Spleen (tissue), 13 donors: ENCODE measurements at places on chromosomes 11 and 22. TPM values are rescaled to one million over a fixed set of nuclear protein-coding genes. Genes with fewer than 3 reads are reported as not detected.

- peaks cover 26% of the 10 kb centered on the region for H3K36me3 ChIP-seq
- H3K4me1 ChIP-seq, result peaks cover 14% of the 10 kb centered on the region
- peak overlapping the region; percentile 55 for H3K27ac ChIP-seq
These were observed 643 bp downstream of the TIGD3 start for GRCh38 chr11:65355013-65355775.

OR52D1 gene
- total RNA-seq, result not detected

DNA sequence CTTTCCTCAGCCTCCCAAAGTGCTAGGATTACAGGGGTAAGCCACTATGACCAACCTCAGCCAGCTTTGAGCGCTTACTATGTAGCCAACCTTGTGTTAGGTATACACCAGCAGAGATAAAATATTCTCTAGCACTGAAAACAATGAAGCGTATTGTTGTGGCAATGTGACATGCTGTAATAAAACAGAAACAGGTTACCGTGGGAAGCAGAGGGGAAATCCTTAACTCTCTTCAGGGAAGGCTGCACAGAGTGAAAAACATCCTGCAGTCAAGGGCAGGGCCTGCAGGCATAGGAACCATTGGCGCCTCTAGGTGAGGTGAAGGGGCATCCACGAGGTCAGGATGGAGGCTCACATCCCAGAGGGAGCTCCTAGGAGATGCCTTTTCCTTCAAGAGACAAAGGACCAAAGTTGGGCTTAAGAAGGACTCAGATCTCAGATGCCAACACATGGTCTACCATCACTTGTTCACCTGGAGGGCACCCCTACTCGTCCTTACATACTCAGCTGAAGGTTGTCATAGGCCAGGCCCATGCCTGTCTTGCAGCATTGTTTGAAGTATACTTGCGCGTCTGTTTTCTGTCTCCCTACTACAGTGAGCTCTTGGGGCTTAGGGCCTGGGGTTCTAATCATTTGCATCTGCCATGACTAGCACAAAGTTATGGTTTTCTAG lies 8.0 kb downstream of the POLD4 start:
- no peaks in the 10 kb centered on the region for H3K36me3 ChIP-seq
- no peak for DNase-seq
- H3K4me1 ChIP-seq, result peaks cover 38% of the 10 kb centered on the region
- no peak overlapping the region for H3K4me3 ChIP-seq
- peak overlapping the region; percentile 74 for H3K27ac ChIP-seq

- peak overlapping the region; percentile 19 for H3K27ac ChIP-seq
- H3K27me3 ChIP-seq, result no peaks in the 10 kb centered on the region
- H3K36me3 ChIP-seq, result no peaks in the 10 kb centered on the region
- peaks cover 6% of the 10 kb centered on the region for H3K4me1 ChIP-seq
- H3K4me3 ChIP-seq, result no peak overlapping the region
These were observed 10.3 kb downstream of the OR10D3 start for GRCh38 chr11:124193221-124194010.

SERHL2 gene
- total RNA-seq, result 3.9 TPM

DNA sequence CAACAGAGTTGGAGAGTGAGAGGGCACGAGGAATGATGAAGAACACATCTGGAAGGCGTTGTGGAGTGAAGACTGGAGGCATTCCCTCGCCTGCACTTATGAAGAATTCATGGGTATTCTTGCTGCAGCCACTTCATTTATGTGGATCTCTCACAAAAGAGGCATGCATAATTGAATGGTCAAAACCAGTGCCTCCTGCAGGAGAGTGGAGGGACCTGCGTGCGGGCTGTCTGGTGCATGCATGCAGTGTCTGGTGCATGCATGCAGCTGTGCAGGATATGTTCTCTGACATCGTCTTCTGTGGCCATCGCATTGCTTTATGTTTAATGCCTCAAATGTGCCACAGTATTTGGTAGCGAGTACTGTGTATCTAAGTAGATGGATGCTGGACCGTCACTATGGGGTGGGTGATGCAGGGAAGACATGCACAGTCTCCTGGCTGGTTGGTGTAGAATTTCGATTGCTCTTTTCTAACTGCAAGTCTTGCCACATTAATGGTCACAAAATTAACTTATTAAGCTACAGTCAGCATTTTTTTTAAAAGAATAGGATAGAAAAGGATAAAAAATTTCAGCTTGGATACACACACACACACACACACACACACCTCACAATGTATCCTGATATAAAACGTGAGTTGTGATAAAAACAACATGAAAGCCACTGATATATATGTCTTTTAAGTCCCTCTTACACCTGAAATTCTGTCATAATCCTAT lies 20.9 kb upstream of the NTM start:
- H3K4me1 ChIP-seq, result no peaks in the 10 kb centered on the region
- H3K4me3 ChIP-seq, result no peak overlapping the region
- no peaks in the 10 kb centered on the region for H3K27me3 ChIP-seq
- no peak overlapping the region for H3K27ac ChIP-seq

DNA sequence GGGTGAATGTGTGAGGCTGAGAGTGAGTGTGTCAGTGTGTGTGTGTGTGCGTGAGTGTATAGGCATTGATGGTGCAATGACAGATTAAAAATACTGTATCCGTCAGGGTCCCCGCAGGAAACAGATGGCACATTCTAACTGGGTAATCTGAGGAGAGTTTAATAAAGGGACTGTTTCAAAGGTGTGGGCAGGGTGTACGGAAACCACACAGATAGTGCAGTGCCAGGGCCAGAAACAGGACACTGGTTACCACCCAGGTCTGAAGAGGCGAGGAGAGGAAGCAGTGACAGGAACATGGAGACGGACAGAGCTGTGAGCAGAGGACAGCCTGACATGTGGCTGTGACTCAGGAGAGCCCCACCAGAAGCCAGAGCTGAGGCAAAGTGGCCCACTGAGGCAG lies 16.5 kb downstream of the P2RX3 start:
- no peak overlapping the region for H3K27ac ChIP-seq
- no peaks in the 10 kb centered on the region for H3K27me3 ChIP-seq
- DNase-seq, result no peak
- no peak overlapping the region for H3K4me3 ChIP-seq
- H3K36me3 ChIP-seq, result no peaks in the 10 kb centered on the region
